Cortex of kidney (tissue), 1 donor: ENCODE measurements at places on chromosomes 7 and 10.

GRCh38 chr7:40646717-40647116 lies 511.9 kb downstream of the SUGCT start:
- no peak for DNase-seq

GRCh38 chr7:98242934-98243333 lies 9.1 kb downstream of the TECPR1 start:
- no peak for DNase-seq

DNA sequence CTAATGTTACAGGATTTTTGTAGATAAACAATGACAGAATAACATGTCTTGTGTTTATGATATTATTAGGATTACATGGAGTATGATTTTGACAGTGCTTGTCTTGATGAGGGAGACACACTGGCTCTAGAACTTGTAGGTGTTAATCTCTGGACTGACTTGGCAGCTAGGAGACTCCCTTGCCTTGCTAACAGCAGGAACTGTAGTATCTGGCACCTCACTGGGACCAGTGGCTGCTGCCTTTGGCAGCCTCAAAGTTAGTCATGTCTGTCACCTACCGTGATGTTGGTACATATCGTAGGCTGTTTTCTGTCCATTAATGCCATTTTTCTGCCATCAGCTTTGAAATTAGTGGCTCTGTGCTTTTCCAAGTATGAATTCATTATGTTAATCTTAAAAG lies 261.5 kb downstream of the CDK14 start:
- no peak for DNase-seq

- DNase-seq = no peak
Measured at GRCh38 chr7:7321681-7322080, 139.3 kb downstream of the C1GALT1 start.

- no peak for DNase-seq
Measured at GRCh38 chr7:114929570-114929969, 7.7 kb downstream of the MDFIC start.

DNA sequence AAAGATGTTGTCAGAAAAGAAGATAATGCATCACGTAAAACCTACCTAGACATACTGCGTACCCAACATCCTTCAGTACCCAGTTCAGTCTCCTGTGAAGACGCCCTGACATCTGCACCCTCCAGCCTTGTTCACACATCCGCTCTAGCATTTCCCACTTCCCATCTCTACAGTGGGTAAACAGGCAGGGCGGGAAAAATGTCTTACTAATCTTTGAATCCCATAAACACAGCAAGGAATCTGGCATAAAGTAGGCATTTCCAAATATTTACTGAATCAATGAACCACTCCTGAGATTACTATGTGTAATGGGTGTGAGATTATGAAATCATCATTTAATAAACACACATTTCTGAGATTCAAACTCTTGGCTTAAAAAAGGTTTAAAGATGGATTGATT lies 132.8 kb downstream of the GLI3 start:
- DNase-seq = no peak

- no peak for DNase-seq
Measured at GRCh38 chr7:27689591-27690164, 27.0 kb upstream of the HIBADH start.

- DNase-seq = no peak
Measured at GRCh38 chr10:101749047-101750016, 26.6 kb downstream of the FGF8 start.

- DNase-seq = no peak
Measured at GRCh38 chr7:138625084-138625848, 75.9 kb downstream of the SVOPL start.

- DNase-seq = no peak
Measured at GRCh38 chr10:112467541-112468075, 20.6 kb downstream of the VTI1A start.

- no peak for DNase-seq
Measured at GRCh38 chr7:21051865-21052264, 265.2 kb upstream of the SP8 start.

GRCh38 chr7:91135300-91135699 lies 128.9 kb upstream of the FZD1 start:
- no peak for DNase-seq

- DNase-seq = no peak
Measured at GRCh38 chr7:45511721-45512597, 62.2 kb upstream of the ADCY1 start.

- no peak for DNase-seq
Measured at GRCh38 chr10:117911684-117912083, 135.1 kb downstream of the RAB11FIP2 start.

- no peak for DNase-seq
Measured at GRCh38 chr10:47184273-47184672, 115.7 kb upstream of the GDF10 start.

DNA sequence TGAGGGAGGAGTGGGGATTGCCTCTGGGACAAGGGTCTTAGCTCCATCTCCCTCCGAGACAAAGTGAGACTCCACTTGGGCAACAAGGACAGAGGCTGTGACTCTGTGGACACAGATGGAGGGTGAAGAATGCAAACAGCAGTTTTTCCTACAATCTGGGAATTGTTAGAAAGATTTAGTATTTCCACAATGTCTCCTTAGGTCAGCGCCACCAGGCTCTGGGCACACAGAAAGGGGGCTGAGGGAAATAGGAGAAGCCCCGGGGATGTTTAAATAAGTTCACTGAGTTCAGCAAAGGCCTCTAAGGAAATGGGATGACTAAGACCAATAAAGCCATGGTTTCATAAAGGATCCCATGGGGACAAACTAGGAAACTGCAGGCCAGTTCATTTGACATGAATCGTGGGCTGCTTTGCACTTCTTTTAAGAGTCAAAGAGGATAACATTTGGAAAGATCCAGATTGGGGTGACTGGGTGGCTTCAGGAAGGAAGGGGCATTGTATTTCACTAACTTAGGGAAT lies 219.8 kb upstream of the GLI3 start:
- DNase-seq = no peak

DNA sequence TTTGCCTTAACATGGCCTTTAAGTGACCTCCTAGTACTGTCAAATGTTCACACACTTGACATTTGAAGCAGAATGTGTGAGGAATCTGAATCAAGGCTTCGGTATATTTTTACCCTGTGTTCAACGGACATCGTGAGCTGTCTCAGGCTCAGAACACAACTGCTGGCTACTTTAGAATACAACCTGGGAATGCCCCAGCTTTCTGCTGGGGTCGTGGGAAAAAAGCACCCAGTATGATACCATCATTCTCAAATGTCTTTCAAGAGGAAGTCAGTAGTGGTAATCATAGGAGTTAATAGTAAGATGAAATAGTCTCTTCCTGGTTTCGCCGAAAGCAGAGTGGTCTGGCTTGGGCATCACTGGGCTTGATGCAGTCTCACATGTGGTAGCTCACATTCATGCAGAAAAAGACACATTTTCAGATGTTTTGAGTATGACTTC lies 67.2 kb downstream of the CREB5 start:
- DNase-seq = no peak

DNA sequence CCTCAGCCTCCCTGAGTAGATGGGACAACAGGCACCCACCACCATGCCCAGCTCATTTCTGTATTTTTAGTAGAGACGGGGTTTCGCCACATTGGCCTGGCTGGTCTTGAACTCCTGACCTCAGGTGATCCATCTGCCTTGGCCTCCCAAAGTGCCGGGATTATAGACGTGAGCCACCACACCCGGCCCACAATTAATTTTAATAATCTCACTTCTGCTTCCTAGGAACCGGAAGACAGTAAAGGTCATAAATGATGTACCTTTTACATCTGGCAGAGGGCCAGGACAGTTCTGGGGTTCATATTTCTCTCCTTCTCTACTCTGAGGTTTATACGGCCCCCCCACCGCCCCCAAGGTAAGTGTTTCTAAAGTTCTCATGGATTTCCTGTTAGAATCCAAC lies 31.2 kb upstream of the AOAH start:
- no peak for DNase-seq

- DNase-seq = no peak
Measured at GRCh38 chr10:132460691-132461090, 63.7 kb downstream of the PWWP2B start.

- no peak for DNase-seq
Measured at GRCh38 chr10:120949609-120950031, 98.5 kb downstream of the WDR11 start.

GRCh38 chr10:114009281-114009996 lies 34.2 kb upstream of the ADRB1 start:
- no peak for DNase-seq

DNA sequence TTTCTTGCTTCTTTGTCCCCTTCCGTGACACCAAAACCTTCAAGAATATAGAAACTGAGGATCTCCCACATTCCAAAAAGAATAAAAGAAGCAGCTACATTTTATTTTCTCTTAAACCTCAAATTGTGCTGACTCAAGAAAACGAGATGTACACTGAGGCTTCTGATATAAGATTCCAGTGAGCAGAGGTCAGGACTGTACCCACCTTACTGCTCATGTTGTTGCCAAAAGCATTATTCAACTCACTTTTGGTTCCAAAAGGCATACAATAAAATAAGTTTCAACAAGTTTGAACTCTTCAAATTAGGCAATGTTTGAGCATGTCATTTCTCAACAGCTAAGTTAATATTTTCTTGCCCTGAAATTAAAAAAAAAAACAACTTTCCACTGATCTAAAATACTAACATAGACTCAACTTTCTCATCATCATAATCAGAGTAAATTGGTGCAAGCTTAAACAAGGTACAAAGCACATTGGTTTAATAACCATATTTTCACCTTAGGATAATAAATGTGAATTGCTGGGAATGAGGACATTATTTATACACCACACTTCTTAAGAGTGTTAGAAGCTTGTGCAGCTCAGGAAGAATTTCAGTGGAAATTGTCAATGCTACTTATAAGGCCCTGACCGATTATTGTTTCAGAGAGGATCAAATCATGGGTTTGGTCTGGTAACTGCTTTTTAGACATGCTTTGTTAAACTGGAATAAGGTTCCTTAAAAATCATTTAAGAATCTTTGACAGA lies 629.0 kb upstream of the IGFBP3 start:
- DNase-seq = no peak

GRCh38 chr7:155340071-155340531 lies 42.4 kb downstream of the INSIG1 start:
- DNase-seq = no peak

GRCh38 chr10:110700947-110701616 lies 56.9 kb downstream of the RBM20 start:
- no peak for DNase-seq

- no peak for DNase-seq
Measured at GRCh38 chr7:100802951-100803350, 24.4 kb downstream of the EPHB4 start.

GRCh38 chr10:76998451-76998850 lies 639.2 kb downstream of the KCNMA1 start:
- DNase-seq = no peak

DNA sequence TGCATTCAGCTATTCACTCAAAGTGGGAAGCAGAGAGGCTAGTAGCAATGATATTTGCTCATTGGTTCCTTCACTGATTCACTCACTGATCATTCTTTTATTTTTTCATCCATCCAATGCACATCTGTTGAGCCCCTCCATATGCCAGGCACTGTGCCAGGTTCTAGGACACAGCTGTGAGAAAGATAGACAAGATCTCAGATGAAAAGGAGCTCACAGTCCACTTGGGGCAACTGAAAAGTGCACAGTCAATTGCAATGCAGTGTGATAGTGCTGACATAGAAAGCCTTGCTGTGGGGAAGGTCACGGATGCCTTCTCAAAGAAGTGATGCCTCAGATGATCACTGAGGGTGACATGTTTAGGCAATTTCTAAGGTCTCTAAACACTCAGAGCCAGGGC lies 262.3 kb downstream of the PTEN start:
- DNase-seq = no peak

- DNase-seq = no peak
Measured at GRCh38 chr7:34425194-34425593, 232.8 kb upstream of the NPSR1 start.

DNA sequence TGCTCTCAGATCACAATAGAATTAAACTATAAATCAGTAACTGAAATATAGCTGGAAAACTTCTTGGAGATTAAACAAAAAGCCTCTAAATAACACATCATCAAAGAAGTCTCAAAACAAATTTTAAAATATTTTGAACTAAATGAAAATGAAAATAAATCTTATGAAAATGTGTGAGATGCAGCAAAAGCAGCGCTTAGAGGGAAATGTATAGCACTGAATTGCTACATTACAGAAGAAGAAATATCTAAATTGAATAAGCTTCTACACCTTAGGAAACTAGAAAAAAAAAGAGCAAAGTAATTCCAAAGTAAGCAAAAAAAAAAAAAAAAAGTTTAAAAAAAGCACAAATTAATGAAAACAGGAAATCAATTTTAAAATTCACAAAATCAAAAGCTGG lies 35.2 kb downstream of the LMBR1 start:
- DNase-seq = no peak

- DNase-seq = no peak
Measured at GRCh38 chr7:117827862-117828261, 45.4 kb downstream of the CTTNBP2 start.

DNA sequence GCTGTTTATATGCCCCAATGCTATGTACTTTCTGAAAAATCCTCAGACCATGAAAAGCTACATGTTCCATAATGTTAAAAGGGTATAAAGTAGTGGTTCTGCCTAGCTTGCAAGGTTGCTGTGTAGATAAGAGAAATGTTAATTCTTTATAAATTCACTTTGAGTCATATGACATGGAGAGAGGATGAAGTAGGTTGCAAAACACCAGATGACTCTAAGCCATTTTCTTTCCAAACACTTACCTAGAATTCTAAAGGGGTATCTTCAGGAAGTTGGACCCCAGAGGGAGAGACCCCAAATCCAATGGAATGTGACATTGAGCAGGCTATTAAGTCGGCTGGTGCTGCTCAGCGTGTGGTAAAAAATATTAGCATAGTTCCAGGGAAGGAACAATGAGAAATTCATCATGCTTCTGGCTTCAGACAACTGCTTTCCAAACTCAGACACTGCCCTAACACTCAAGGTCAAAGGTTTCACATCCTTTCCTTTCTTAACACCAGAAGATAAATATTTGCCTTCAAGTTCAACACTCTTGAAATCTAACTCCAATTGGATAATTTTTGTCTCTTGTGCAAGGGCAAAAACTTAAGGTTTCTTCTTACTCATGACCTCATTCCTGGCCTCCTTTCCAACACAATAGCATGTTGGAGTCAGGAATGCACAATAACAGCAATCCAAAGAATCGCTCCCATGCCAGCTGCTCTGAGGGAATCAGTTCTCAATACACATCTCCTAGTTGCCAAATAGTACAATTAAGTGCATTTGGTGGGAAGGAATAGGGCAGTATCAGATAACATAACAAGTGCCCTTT lies 100.7 kb upstream of the AFAP1L2 start:
- DNase-seq = no peak

DNA sequence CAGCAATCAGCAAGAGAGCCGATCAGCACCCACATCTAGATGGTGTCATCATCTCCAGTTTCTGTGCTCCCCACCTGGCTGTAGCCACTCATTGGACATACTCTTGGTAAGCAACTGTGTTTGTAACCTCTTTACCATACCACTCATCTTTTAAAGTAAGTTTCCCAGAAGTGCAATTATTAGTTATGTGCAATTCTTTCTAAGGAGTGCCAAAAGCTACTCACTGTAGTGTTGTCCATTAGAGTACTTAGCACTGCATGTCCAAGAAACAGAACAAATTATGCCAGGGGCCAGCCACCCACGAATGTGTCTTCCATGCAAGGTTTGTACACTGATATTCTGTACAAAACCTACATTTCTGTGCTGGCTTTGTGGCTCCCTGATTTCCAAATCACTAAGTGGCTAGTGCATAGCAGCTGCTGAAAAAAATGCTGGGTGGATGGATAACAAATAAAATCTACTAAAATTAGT lies 131.9 kb downstream of the SRPK2 start:
- DNase-seq = no peak
